AG08395 (cell line): ENCODE measurements at places on chromosomes 6 and 20.
A peak's percentile ranks its signal among the peaks of the same experiment; 100 is the strongest.

GRCh38 chr20:44587035-44587980, 4.9 kb downstream of the PKIG start:
- DNase-seq, result no peak

GRCh38 chr20:17679941-17680835, 1.9 kb downstream of the RRBP1 start:
- peak; percentile 47 for DNase-seq

DNA sequence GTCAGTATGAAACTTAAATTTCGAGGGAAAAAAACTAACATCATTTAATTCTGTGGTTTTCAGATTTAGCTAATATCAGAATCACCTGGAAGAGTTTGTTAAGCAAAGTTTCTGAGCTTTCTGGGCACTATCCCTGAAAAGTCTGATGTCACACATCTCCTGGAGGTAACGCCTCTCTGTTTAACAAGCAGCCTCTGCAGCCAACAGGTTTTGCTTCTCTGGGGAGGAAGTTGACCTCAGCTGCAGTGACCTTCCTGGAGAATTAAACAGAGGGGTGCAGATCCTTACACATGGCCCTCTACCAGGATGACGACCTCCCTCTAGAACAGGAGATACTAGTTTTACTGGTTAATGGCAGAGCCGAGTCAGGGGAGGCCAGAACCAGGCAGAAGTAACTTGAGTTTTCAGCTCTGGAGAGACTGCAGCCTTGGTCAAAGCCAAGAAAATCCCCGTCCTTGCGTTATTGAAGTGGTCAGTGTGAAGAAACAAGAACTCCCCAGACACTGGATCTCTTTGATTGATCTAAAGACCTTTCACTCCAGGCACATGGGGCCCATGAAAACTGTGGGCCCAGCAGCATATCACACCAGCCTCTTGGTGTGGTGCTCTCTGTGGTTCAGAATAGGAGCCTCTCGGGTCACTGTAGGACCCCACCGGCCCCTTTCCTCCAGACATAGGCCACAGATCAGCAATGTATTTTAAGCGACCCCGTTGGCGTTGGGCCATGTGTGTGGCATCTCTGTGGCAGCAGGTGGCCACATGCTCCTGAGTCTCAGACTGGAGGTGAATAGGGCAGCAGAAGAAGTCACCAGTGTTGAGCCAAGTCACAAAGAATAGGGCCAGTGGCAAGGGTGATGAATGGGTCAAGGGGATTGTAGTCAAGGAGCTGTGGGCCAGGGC, 33.4 kb upstream of the CCR6 start:
- DNase-seq, result no peak

DNA sequence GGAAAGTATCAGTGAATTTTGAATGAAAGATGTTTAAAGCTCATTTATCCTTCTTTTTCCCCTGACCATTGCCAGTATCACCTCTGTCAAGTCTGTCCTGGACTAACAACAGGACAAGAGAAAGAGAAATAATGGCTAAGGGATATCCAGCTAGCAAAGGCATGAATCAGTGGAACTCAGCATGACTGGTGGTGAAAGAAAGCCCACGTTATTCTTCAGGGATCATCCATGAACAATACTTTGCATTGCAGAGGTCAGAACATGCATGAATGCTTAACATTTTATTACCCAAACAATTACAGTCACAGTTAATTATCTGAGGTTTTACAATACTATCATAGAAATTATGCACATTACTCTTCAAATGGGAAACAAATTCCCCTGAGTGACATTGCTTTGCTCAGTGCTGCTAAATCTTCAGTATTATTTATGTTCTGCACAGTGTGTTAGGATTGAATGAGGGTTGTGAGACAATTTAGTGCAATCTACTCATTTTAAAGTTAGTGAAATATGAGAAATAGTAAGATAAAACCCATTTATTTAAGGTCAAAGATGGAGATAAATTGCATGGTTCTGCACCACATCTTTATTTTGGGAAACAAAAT, 350.7 kb downstream of the KHDRBS2 start:
- no peak for DNase-seq

GRCh38 chr6:154206996-154207395, 149.6 kb downstream of the IPCEF1 start:
- no peak for DNase-seq

DNA sequence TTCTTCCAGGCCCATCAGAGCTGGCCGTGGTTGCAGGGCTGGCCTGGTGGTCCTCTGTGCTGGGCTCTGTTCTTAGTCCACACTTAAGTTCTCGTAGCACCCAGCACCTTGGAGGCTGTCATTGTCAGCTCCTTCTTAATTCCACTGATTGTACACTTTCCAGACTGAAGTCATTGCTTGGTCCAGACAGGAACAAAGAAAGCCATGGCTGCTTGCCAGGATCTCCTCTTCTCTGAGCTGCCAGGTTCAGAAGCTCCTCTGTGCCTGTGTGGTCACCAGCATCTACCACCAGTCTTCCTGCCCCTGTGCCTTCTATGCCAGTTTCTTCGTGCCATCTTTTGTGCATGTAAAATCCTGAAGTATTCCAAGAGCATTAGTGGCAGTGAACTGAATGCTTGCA, 39.5 kb upstream of the PCMTD2 start:
- no peak for DNase-seq

DNA sequence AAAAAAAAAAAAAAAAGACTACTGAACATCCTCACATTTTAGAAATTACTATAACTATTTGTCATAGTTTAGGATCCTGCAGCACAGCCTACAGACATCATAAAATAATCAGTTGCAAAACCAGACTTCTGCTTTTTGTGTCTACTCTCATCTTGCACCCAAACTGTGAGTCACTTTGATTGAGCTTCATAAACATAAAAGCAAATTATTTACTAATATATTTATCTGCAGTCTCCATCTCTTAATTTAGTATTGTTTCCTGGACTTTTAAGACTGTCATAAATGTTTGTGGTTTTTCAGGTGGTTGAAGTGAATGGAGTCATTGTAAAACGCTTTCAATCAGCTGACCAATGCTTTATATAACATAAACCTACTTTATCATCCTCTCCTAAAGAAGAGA, 14.8 kb upstream of the CALHM6 start:
- peak; percentile 22 for DNase-seq

GRCh38 chr6:53492860-53493634, 51.9 kb downstream of the GCLC start:
- DNase-seq, result peak; percentile 58

DNA sequence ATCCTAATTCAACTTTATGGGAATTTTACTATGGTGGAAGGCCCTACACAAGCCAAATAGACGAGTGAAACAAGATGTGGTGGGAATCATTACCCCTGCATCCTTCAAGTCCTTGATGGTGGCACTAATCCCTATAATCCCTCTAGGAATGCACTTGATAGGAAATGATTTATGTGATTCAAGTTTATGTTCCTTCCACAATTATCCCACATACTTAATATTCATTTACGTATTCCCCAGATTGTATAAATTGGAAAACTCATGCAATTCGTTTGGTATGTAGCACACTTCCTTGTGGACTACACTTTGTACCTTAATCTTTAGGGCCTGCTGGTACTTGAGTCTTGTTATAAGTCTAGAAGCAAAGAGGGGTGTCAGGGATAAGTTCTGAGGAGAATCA, 40.8 kb downstream of the PKIB start:
- no peak for DNase-seq

DNA sequence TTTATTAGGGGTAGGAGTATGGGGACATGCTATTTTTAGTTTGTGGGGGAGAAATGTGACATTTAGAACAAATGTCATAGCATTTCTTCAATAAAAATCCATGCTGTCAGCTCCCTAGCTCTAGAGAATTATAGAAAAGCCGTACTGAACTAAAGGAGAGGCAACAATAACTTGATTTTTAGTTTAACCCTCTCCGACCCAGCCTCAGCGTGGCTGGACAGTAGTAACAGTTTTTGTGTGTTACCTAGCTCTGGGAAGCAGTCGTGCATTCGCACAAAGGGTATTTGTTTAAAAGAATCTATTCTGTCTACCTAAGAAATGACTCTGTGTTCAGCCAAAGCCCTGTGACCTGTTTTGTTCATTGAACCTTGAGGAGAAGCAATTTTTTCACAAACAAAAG, 442.4 kb upstream of the SOX4 start:
- no peak for DNase-seq

GRCh38 chr6:139990856-139991465, 616.5 kb upstream of the CITED2 start:
- peak; percentile 7 for DNase-seq

DNA sequence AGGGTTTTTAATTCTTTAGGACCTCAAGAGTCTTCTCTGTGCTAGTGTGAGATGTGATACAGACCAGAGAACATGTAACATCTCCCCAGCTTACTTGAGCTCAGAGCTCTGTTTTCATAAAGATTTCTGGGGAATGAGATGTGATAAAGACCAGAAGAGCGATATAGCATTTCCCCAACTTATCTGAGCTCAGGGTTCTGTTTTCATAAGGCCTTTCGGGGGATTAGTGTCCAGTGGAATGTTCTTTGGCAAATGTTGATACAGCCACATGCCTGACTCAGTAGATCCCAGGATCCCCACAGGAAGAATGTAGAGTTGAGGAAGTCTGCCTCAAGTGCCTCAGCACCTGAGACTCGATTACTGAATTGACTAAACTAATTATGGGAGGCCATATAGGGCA, 18.7 kb upstream of the TOP1 start:
- no peak for DNase-seq

DNA sequence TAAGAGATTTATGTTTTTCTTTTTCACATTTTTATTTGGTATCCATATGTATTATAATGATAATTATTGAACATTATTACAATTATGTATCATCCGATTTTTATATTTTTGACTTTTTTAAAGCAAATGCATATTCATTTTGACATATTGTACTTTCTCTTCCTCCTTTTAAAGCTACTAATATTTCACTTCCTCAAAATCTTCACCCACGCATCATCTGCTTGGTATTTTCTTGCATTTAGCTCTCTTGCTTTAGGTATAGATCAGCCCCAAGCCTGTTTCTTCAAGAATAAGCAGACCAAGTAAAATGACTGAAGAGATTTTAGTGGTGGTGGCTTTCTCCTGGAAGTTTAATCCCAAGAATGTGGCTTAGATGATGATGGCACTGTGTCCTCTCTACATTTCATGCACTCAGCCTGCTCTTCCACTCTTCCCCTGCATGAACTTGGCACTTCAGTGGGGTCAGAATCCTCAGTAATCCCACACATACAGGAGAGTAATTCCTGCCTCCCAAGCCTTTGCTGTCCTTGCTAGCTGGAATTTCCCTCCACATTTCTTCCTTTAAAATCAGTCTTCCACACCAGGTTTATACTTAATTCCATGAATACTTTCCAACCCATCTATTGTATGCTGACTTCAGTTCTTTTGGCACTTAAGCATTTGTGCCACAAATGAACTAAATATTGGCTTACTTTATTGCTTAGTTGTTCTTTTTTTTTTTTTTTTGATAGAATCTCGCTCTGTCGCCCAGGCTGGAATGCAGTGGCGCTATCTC, 8.2 kb downstream of the NCOA7 start:
- no peak for DNase-seq

DNA sequence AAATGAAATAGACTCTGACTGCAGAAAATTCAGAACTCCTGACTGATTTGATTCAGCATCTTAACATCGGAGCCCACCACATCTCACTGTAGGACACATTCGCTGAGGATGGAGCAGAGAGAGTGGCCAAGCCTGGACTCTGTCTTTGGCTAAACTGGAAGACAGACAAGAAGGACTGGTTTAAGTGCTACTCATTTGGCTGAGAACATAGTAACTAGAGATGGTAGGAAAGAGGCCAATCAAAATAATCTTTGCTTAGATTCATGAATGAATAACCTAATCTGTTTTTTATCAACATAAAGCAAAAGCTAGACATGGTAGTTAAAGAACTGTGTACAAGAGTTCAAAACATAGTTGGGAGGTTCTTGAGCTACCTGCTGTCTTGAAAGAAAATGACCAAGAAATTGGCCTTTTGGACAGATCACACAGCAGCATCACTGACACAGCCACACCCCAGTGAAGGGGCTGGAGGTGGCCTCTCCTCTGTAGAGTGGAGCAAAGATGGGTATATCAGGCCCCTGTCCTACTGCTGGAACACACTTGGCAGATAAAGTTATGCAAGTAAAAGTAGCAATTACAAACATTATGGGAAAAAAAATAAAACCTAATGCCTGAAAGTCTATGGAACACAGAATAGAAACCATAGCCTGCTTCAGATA, 87.1 kb upstream of the NT5E start:
- no peak for DNase-seq

GRCh38 chr20:52269321-52269720, 77.7 kb upstream of the ZFP64 start:
- DNase-seq, result peak; percentile 34
